ENCODE measurements at places on chromosomes 4 and X.

DNA sequence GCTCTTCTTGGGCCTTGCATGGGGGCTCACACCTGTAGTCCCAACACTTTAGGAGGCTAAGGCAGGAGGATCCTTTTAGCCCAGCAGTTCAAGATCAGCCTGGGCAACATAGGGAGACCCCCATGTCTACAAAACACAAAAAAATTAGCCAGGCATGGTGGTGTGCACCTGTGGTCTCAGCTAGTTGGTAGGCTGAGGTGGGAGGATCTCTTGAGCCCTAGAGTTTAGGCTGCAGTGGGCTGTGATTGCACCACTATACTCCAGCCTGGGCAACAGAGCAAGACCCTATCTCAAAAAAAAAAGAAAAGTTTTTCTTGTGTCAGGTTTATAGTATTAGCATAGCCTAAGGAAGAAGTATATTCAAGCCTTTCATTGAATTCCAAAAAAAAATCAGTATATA is 30.8 kb upstream of the FAM241A start:
- no peak for DNase-seq

- no peak for DNase-seq
Observed at GRCh38 chrX:10186355-10186754, 29.6 kb downstream of the CLCN4 start.

- DNase-seq: no peak
Observed at GRCh38 chr4:4721636-4722035, 137.8 kb upstream of the MSX1 start.

- no peak for DNase-seq
Observed at GRCh38 chr4:185309770-185310169, 86.0 kb downstream of the LRP2BP start.

- no peak for DNase-seq
Observed at GRCh38 chr4:33626221-33626620, 2618.1 kb downstream of the ARAP2 start.

GRCh38 chr4:101753721-101754120 is 36.8 kb upstream of the BANK1 start:
- DNase-seq: no peak

- DNase-seq: no peak
Observed at GRCh38 chr4:135418353-135418752, 1216.8 kb upstream of the PABPC4L start.

GRCh38 chr4:24642981-24643547 is 58.7 kb upstream of the DHX15 start:
- no peak for DNase-seq

- DNase-seq: no peak
Observed at GRCh38 chr4:93888308-93888707, 59.8 kb downstream of the ATOH1 start.

DNA sequence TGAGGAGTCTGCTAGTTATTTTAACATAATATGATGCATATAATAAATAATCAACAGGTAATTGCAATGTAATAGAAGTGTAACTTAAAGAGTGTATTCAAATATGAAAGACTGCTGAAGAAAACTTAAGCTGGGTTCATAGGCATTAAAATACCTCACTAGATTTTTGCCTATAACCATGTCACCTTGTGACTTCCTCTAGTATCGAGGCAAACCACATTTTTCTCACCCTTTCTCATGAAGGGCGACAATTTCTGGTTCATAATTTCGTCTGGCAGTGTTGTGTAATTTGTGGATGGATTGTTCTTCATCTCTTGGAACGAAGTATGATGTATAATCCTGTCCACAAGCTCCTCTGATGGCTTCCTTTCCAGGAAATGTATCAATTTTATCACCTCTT is 16.0 kb downstream of the SULT1E1 start:
- no peak for DNase-seq

- no peak for DNase-seq
Observed at GRCh38 chrX:119672426-119672825, 20.5 kb downstream of the SEPTIN6 start.

DNA sequence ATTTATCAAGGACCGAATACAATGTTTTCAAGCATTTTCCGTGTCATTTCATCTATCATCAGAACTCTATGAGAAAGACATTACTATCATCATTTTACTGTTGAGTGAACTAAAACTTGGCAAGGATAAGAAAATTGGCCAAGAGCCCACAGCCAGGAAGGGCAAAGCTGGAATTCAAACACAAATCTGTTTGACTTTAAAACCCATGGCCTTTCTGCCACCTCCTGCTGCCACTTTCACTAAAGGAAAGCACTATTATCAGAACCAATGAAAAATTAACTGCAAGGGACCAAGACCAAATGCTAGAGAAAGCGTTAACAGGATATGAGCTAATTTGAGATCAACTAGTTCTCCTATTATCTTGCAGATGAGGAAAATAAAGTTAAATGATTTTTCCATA is 2759.2 kb downstream of the ARAP2 start:
- DNase-seq: no peak

- DNase-seq: no peak
Observed at GRCh38 chr4:7782783-7783182, 156.9 kb downstream of the AFAP1 start.

- DNase-seq: no peak
Observed at GRCh38 chr4:61298178-61298740, 98.1 kb downstream of the ADGRL3 start.

GRCh38 chr4:37710491-37710890 is 24.3 kb upstream of the RELL1 start:
- DNase-seq: no peak

- no peak for DNase-seq
Observed at GRCh38 chr4:109419679-109420078, 13.9 kb upstream of the SEC24B start.

- no peak for DNase-seq
Observed at GRCh38 chr4:167642250-167642649, 408.0 kb upstream of the SPOCK3 start.

DNA sequence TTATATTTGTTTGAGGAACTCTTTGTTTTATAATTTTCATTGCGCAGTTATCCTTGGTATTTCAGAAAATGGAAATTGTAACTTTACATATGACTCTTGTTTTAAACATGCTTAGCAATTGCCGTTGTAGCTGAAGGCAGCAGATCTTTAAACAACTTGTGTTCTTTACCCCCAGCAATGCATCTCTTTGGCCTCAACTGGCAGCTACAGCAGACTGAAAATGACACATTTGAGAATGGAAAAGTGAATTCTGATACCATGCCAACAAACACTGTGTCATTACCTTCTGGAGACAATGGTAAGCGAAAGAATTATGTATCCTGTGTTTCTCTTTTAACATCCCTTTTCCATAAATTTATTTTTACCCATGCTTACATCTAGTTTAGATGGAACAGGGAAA is 263.6 kb downstream of the DCTD start:
- DNase-seq: no peak

DNA sequence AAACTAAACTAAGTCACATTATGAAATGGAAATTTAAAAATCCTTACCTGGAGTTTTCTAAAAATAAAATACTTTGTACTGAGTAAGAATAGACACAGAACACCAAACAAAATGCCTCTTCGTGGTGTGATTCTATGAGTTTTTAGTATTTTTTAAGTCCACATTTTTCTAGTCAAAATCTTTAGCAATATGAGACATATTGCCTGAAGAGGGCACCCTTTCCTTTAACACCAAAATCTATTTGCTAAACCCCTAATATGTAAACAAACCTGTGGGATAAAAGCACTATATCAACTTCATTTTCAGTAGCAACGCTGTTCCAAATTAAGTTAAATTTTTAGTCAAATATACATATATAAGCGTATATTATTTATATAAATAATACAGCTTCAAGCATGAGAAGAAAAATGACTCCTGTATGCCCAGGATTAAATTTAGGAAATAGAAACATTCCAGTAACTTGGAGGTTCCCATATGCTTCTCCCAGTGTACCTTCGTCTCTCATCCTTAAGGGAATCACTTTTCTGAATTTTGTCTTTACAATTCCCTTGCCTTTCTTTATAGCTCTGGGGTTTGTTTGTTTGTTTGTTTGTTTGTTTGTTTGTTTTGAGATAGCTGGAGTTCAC is 23.0 kb upstream of the PGM2 start:
- DNase-seq: no peak

- no peak for DNase-seq
Observed at GRCh38 chrX:13288671-13289070, 31.2 kb downstream of the ATXN3L start.

DNA sequence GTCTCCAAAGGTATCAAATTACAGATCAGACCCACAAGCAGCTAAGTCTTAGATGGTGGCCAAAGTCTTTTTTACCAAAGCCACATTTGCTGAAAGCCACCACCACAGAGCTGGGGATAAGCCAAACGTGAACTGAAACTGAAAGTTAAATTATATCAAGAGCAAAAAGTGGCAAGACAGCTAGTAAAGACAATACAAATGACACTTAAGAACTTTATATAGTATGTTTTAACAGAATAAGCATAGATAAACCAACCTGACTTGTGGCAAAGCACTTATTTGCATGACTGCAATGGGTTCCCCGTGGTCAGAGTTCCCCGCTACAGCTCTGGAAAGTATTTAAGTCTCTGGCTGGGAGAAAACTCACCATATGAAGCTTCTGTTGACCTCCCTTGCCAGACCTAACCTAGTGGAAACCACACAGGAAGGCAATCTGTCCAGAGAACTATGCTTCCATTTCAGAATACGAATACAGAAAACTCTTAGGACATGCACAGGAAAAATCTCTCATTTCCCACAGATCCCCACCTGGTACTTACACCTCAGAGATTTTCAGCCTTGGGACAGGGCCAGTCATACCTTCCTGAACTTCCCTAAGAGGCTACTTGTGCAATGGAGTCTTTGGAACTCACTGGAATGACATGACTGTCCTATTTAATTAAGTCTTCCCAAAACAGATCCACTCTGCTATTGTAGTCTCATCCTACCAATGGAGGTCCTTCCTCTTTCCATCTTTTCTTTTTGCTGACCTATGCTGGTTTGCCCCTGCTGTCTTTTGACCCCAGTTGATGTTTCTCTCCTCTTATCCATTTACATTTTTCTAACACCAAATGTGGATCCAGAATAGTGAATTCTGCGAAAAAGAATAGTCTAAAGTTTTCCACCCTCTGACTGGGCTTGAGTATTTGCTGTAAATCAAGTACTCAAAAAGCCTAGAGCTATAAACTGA is 225.1 kb downstream of the NR3C2 start:
- no peak for DNase-seq

GRCh38 chr4:74555231-74555630 is 110.3 kb downstream of the AREG start:
- no peak for DNase-seq

DNA sequence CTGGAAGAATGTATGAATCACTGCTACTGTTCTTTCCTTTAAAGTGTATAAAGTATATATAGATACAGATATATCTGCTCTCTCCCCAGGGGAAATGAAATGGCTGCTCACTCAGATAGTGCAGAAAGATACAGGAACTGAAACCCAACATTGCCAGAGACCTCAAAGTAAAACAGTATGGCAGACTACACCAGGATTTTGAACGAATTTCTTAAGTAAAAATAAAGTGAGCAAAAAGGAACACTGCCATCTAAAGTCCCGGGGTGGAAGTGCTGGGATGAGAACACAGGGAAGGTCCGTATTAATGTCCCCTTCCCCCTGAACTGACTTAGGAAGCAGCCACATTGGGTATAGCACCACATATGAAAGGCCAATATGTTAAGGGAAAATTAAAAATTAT is 93.4 kb downstream of the TMA16 start:
- DNase-seq: no peak

DNA sequence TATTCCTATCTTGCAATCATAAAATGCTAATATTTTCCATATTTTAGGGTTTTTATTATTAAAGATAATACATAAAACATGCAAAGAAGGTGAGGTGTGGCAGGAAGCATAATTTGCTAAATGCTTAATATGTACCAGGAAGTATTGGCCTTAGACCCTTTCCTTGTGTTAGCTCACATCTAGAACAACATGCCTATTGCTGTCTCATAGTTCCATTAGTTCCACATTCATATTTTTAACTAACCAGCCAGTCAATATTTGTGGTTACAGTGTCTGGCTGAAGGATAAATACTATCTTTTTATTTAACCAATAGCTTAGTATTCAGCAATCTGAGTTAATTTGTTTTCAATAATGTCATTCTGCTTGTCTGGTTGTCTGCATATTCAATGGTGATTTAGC is 432.6 kb downstream of the INPP4B start:
- DNase-seq: no peak

DNA sequence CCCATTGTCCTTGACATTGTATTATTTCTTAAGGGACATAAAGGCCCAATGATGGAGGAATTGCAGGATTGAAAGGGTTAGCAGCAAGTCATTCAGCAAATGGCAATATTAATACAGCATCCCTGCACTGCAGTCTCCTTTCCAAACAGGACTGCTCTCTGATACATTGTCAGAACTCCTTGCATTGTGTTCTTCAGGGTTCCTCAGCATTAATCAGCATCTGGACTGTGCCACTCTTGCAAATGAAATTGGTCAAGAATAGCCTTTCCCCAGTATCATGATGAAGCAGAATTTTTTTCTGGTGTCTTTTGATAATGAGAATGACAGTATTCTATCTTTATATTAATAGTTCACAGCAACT is 272.6 kb upstream of the HAND2 start:
- no peak for DNase-seq

DNA sequence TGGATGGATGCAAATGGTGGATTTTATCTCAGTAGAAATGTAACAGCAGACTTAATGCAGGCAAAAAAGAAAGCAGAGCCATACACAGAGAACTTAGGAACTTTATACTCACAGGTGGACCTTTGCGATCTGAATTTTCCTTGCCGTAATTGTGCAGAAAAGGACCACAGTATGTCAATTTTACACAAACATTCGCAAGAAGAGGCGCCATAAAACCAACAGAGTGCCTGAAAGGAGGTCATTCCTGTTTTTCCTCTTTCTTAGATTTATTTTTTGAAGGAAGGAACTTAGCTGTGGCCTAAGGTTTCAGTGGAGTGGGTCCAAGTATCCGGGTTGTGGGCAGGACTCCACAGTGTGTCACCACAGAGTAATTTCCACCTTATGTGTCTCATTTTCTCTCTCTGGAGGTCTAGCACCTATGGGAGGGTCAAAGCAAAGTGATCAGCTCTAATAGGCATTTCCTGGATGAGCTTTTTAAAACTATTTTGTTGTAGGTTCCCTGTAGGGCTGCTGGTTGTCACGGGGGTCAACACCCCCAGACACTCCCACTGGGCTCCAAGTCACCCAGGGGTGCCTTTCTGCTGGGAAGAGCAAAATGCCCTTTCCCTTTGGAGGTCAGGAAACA is 24.7 kb upstream of the PBDC1 start:
- DNase-seq: no peak

GRCh38 chrX:66015152-66015831 is 24.6 kb downstream of the VSIG4 start:
- no peak for DNase-seq

- no peak for DNase-seq
Observed at GRCh38 chrX:48573690-48574269, 504 bp upstream of the RBM3 start.

DNA sequence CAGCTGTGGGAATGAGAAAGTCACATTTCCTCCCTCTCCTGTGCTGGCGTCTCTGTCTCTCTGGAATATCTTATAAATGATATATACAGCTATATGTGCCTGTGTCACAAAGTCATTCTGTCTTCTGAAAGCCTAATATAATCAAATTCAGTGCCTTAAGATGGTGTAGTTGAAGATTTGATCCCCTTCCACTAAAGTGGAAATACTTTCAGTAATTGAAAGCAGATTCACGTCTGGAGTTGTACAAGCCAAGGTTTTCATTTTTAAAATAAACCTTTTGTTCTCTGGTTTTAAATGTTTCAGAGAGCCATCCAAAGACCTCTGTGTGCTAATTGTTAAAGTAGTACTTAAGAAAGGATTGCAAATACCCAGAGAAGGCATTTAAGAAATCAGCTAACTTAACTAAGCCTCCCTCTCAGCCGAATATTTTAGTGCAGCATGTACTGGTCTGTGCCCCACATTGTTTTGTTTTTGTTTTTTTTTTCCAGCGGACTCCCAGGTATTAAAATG is 206.8 kb downstream of the TENM3 start:
- DNase-seq: no peak

GRCh38 chr4:40197879-40198689 is 1.3 kb downstream of the RHOH start:
- DNase-seq: no peak
